ENCODE measurements at places on chromosomes 6 and 20. TPM values are rescaled to one million over a fixed set of nuclear protein-coding genes. Genes with fewer than 3 reads are reported as not detected.

The REV3L gene
- total RNA-seq = 11.3 TPM

- no peak for DNase-seq
Observed at GRCh38 chr6:17871189-17871519, 116.3 kb downstream of the KIF13A start.

The WASF1 gene
- total RNA-seq = 12.7 TPM

The FOXS1 gene
- not detected for total RNA-seq

The TUBB2B gene
- 0.54 TPM for total RNA-seq

DNA sequence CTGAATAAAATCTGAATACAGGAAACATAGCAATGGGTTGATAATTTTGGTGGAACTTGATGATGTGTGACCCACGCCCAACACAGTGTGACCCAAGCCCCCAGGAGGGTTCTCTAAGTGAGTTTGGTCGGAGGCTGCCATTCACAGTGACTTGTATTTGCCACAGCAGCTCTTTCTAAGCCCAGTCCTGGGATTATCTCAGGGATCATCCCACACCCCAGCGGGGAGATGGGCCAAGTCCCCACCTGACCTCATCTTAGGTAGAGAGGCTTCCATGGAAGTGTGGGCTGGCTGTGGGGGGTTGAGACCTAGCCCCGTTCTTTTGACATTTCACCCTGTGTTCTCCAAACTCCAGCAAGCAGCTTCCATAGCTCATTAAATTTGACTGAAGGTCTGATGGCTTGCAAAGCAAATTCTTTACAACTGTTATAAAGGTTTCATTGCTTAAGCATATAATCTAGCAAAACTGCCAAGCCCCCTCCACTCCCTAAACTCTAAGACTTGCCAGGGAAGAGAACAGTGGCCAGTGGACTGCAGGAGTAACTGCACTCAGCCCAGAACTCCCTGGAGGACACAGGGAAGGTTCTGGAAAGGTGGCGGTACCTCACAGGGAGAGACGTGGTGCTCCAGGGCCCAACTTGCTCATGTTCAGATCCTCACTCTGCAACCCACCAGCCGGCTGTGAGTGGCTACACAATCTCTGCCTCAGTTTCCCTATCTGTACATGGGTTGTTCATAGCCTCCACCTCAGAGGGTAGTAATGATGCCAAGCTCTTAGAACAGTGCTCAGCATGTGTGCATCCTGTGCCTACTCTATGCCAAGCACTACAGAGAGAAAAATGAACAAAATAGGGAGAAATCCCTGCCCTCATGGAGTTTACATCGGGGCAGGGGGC, 1.0 kb upstream of the PCK1 start:
- DNase-seq = no peak

- DNase-seq = no peak
Observed at GRCh38 chr20:23265226-23265625, 85.4 kb upstream of the NXT1 start.

GRCh38 chr6:10386220-10386619, 28.7 kb downstream of the TFAP2A start:
- DNase-seq = no peak

DNA sequence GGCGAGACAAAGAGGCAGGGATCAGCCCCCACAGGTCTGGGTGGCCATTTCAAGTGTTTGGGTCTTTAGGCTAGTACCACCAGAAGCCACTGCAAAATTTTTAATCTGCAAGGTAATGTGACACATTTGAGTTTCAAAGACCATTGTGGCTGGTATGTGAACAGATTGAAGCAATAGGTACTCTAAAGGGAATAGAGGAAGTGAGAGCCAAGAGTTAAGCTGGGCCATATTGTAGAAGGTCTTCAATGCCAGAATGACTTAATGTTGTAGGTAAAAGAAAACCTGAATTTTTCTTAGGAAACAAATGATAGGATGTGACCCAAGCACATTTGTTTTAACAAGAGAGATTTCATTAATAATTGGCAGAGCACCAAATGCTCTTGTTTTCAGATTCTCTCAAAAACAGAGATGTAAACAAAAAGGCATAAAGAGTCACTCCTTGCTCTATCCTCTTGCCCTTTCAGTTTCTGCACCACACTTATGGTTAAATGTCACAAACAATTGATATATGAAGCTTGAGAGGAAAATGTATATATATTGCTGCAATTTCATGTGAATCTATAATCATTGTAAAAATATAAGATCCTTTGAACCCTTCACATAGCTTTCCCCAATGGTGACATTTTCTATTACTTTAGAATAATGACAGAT, 307.1 kb upstream of the PLN start:
- DNase-seq = no peak

The DEFB121 gene
- total RNA-seq = not detected

- no peak for DNase-seq
Observed at GRCh38 chr6:134171517-134171916, 119.1 kb upstream of the SLC2A12 start.

DNA sequence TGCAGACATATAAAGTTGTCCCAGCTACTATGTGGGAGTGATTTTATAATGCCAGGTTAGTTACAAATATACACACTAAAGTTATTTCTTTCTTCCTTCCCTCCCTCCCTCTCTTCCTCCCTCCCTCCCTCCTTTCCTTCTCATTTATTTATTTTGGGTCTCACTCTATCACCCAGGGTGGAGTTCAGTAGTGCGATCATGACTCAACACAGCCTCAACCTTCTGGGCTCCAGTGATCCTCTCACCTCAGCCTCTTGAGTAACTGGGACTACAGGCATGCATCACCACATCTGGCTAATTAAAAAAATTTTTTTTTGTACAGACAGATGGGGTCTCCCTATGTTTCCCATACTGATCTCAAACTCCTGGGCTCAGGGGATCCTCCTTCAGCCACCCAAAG, 59.2 kb downstream of the PHF20 start:
- no peak for DNase-seq

DNA sequence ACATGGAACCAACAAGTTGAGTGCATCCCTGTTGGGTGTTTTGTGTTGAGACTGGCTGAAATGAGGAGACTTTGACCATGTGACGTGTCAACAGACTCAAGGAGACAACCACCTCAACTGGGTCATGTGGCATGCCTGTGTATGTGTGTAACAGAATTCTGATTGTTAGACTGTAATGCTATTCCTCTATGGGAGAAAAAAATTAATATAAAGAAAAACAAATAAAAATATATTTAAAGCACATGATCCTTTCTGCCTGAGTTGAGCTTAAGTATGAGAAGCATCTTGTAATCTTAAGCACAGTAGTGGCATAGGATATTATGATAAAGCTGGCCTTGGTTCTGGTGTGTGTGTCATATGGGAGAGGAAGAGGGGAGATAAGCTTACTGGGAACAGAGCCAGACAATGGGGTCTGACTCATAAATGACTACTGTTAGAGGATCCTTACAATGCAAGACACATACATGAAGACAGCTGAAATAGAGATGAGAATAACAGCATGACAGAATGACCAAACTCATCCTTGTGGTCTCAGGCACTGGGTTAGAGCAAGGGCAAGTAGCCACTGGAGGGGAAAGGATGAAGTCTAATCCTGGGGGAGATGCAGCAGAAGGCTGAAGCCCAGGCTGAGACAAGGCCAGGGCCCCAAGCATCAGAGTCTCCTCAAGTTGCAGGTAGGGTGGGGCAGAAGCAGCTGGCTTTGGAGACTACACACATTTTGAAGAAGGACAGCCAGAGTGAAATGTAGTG, 9.2 kb downstream of the TP53INP2 start:
- no peak for DNase-seq

DNA sequence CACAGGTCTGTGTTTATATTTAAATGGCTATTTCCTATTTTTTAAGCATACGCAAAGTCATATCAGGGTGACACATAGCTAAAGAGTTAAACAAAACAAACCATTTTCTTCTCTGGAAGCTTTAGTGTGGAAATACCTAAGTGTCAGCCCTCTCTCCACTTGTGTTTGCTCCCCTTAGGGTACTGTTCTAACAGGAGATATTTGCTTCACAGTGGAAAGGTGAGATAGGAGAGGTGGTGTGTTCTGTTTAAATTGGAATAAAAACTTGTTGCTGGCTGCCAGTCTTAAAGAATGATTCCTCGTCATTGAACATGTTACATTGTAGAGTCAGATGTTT, 18.9 kb downstream of the PHACTR2 start:
- no peak for DNase-seq

The FOXQ1 gene
- total RNA-seq = not detected

DNA sequence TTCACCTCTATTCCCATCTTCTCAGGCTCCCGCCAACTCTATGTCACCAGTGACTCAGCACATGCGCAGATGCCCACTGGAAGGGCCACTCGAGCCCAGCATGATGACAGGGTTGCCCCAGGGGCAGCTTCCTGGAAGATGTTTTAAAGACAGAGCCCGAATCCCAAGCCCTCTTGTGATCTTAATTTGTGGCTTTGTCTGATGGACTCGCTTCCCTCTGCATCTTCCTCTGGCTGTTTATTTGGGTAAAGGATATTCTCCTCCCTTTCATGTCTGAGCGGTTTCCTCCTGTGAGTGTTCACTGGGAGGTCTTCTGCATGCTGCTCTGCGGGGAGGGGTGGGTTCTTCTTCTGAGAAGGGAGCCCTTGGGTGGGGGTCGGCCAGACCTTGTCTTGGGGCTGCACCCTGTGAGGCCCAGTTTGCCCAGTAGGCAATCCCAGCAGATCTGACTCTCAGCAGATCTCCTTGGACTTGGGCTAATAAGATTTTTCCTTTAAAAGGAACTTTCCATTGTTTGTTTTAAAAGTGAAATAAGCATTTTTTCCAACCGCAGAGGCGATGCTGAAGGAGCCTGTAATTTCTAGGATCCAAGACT, 401.0 kb downstream of the CDC5L start:
- DNase-seq = no peak

The NMBR gene
- not detected for total RNA-seq

GRCh38 chr6:31358302-31358701, 1.3 kb upstream of the HLA-B start:
- DNase-seq = no peak

The ANKRD6 gene
- total RNA-seq = 15.3 TPM
